Tongue (tissue), 3 donors: ENCODE measurements at places on chromosomes 4 and X. TPM values are rescaled to one million over a fixed set of nuclear protein-coding genes. Genes with fewer than 3 reads are reported as not detected.

Gene TCEAL2
- total RNA-seq, result 1.1 TPM

Gene DCX
- total RNA-seq, result 20.8 TPM

Gene TEX13C
- total RNA-seq, result not detected

Gene TGIF2LX
- total RNA-seq, result not detected

Gene TNMD
- total RNA-seq, result 3.4 TPM

Gene BEX2
- total RNA-seq, result 35.9 TPM

Gene RAPGEF2
- total RNA-seq, result 82.6 TPM

Gene CXXC4
- 1.4 TPM for total RNA-seq

Gene FAT1
- total RNA-seq, result 151 TPM

Gene SHROOM3
- total RNA-seq, result 17.5 TPM

Gene VSIG1
- total RNA-seq, result not detected

Gene RXFP1
- 0.21 TPM for total RNA-seq

Gene PLP2
- 16.5 TPM for total RNA-seq

Gene HTATSF1
- 108 TPM for total RNA-seq

Gene CCKAR
- total RNA-seq, result 14.9 TPM

Gene NXF2B
- not detected for total RNA-seq

Gene PLAC8
- total RNA-seq, result 2.4 TPM

Gene PCSK1N
- total RNA-seq, result 2.5 TPM

Gene PDGFC
- total RNA-seq, result 25.8 TPM

Gene NUP62CL
- total RNA-seq, result 1.1 TPM

Gene USP17L26
- not detected for total RNA-seq

Gene INPP4B
- total RNA-seq, result 39.4 TPM

Gene PHEX
- 0.31 TPM for total RNA-seq

Gene PAGE4
- not detected for total RNA-seq

Gene ARHGEF38
- 1.3 TPM for total RNA-seq

Gene USP17L10
- not detected for total RNA-seq

Gene ZNF275
- total RNA-seq, result 10.6 TPM

Gene GAGE12F
- total RNA-seq, result not detected

Gene LUZP4
- not detected for total RNA-seq

Gene SLC10A4
- 1.8 TPM for total RNA-seq

Gene FAM9C
- not detected for total RNA-seq

Gene ADH1A
- total RNA-seq, result not detected

Gene MUC7
- total RNA-seq, result 140 TPM

Gene BEND4
- 0.21 TPM for total RNA-seq

Gene IL1RAPL1
- total RNA-seq, result 4.8 TPM

Gene ENPP6
- 5.5 TPM for total RNA-seq

Gene FAM47E
- total RNA-seq, result 3.0 TPM

Gene SAGE1
- not detected for total RNA-seq

Gene MEPE
- total RNA-seq, result not detected

Gene HOPX
- total RNA-seq, result 60.1 TPM

Gene CSAG2
- not detected for total RNA-seq

Gene MAGEA3
- total RNA-seq, result not detected

Gene TKTL2
- not detected for total RNA-seq

Gene NDNF
- total RNA-seq, result 51.1 TPM

Gene CPZ
- total RNA-seq, result 6.8 TPM

Gene PABPC1L2B
- total RNA-seq, result not detected
